AG09319 (cell line): ENCODE measurements at places on chromosomes 6 and 20.

- no peak for DNase-seq
Measured at GRCh38 chr6:43833223-43833995, 63.4 kb downstream of the VEGFA start.

- DNase-seq = no peak
Measured at GRCh38 chr6:46243754-46244153, 73.0 kb upstream of the ENPP5 start.

DNA sequence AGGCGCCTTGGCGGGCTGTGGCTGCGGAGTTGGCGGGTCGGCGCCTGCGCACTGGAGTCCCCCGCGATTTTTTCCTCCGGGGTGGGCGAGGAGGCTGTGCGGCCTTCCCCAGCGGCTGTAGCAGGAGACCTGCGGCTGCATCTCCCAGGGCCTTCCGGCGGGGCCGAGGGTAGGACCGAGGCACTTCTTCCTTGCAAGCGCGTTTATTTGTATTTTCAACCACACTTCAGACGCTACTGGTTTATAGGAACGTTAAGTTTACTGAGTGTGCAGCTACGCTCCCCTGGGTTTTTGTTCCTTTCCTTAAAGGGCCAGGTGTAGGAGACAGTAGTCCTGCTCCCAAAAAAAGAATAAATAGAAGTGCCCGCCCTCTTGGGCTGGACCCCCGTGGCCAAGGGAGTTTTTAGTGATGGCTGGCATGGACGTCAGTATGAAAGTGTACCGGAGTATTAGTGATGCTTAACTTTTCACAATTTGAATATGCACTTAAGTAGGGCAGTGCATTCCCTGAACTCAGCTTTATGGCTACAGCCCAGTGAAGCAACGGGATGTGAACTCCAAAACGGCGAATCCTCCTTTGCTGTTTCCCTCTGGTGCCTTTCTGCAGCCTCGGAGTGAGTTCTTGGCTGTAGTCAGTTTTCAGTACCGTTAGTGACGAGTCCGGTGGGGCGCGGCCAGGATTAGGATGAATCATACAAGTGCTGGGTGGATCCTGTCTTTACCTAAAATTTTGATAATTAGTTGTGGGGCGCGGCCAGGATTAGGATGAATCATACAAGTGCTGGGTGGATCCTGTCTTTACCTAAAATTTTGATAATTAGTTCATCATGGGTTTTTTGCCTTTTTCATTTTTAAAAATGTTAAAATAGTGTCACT, 1.0 kb upstream of the FBXO5 start:
- peak; percentile 52 for DNase-seq

GRCh38 chr6:45074439-45074838, 253.7 kb upstream of the RUNX2 start:
- DNase-seq = no peak

DNA sequence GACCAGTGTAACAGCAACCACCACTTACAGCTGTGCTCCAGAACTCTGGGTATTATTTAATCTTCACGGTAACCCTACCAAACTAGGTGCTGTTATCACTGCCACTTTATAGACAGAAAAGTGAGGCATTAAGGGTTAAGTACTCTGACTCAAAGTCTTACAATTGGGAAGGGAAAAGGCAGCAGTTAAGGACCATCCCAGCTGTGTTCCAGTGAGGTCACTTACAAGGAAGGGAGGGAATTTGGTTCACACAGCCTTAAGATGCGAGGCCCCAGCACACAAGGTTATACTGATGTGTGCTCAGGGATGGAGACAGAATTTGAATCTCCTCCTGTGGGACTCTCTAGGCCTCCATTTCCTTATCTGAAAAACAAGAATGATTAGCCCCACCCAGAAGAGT, 46.7 kb downstream of the TRERF1 start:
- no peak for DNase-seq

DNA sequence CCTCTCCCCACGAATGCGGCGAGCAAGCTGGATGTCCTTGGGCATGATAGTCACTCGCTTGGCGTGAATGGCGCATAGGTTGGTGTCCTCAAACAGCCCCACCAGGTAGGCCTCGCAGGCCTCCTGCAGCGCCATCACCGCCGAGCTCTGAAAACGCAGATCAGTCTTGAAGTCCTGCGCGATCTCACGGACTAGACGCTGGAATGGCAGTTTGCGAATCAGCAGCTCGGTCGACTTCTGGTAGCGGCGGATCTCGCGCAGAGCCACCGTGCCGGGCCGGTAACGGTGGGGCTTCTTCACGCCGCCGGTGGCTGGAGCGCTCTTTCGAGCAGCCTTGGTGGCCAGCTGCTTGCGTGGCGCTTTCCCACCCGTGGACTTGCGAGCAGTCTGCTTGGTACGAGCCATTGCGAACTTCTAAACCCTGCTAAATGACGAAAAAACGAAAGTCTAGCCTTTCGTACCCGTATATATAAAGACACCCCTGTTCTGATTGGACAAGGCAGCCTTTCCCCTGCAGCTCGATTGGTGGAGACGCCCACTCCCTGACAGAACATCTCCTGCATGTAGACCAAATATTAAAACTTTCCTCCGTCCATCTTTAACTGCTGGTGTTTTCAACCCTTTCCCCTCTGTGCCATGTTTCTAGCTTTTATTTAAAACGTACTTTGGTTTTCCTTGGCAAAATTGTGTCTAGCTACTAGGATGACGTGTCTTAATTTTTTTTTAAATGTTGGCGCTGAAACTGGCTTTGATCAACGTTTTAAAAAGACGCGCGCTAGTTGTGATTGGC, 109.8 kb downstream of the HFE start:
- peak; percentile 79 for DNase-seq

- no peak for DNase-seq
Measured at GRCh38 chr6:73791336-73791735, 95.3 kb downstream of the CD109 start.

DNA sequence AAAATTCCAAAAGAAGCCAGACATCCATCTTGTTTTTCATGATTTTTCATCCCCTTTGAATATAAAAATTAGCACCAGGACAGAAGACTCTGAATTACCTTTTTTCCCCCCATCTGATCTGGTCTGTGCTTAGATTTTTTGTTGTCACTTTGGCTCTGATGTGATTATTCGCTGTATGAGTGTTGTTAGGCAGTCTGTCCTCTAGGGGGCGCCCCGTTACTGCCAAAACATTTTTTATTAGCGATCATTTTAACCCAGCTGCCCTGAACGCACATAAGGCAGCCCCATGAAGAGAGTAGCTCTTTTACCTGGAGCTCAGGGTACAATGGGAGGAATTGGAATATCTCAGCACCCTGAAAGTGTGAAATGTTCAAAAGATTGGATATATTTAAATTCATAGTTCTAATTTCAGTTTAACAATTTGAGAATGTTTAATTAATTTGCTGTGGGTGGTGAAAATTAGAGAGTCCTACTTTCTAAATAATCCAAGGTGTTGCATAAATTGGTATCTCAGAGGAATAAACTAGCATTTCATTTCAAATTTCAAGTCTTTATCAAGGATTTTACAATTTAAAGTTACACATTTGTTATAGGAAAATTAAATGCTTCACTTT, 60.8 kb downstream of the PRPH2 start:
- peak; percentile 25 for DNase-seq

GRCh38 chr6:116973976-116974375, 96.9 kb downstream of the RFX6 start:
- DNase-seq = no peak

- no peak for DNase-seq
Measured at GRCh38 chr6:71523548-71523947, 234.9 kb downstream of the OGFRL1 start.

GRCh38 chr6:25615471-25615870, 36.5 kb upstream of the SCGN start:
- DNase-seq = no peak

DNA sequence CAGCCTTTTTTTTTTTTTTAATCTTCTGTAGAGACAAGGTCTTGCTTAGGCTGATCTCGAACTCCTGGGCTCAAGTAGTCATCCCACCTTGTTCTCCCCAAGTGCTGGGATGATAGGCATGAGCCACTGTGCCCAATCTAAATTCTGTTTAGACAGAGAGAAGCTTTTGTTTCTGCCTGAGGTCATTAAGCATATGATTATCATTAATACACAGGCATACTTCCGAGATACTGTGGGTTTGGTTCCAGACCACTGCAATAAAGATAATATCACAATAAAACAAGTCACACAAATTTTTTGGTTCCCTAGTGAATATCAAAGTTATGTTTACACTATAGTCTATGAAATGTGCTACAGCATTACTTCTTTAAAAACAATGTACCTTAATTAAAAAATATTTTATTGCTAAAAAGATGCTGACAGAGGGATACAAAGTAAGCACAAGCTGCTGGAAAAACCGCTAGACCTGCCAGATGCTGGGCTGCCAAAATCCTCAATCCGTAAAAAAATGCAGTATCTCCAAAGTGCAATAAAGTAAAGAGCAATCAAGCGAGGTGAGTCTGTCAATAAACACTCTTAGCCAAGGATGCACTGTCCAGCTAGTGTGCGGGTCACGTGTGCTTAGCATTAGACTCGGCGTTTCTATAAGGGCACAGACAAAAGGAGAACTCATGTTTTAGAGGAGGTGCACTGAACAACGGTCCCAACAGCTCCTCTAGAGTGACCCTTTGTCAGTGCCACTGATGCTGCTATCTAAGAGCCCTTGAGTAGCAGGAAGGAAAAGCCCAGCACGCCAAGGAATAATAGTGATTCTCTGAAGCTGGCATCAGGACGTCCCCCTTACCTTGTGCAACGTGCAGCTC, 16.1 kb downstream of the TXNDC5 start:
- DNase-seq = no peak

- no peak for DNase-seq
Measured at GRCh38 chr20:415820-416322, 7.8 kb downstream of the RBCK1 start.

- no peak for DNase-seq
Measured at GRCh38 chr20:36331209-36331608, 25.1 kb downstream of the DLGAP4 start.

GRCh38 chr6:99289701-99290100, 59.8 kb downstream of the FAXC start:
- DNase-seq = no peak

GRCh38 chr6:112337209-112337638, 9.9 kb upstream of the RFPL4B start:
- DNase-seq = peak; percentile 67

- no peak for DNase-seq
Measured at GRCh38 chr6:83854766-83855165, 1.6 kb downstream of the RIPPLY2 start.
